ENCODE measurements at places on chromosomes 12 and 14. TPM values are rescaled to one million over a fixed set of nuclear protein-coding genes. Genes with fewer than 3 reads are reported as not detected.

GRCh38 chr14:45641541-45641940 lies 388.5 kb upstream of the MIS18BP1 start:
- DNase-seq = no peak

GRCh38 chr14:30333934-30334333 lies 225.0 kb upstream of the G2E3 start:
- DNase-seq = no peak

DNA sequence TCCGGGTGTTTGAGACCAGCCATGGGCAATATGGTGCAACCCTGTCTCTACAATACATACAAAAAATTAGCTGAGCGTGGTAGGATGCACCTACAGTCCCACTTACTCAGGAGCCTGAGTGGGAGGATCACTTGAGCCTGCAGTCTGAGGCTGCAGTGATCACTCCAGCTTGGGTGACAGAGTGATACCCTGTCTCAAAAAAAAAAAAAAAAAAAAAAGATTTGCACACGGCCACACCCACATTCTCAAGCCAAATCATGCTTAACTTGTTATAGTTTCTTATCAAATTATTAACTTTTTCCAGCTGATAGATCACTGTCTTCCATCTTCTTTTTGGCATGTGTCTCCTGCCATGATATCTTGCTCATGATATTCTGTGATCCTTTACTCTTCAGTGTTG lies 6.8 kb downstream of the DRAM1 start:
- DNase-seq = no peak

- no peak for DNase-seq
Measured at GRCh38 chr12:9124383-9125031, 8.8 kb upstream of the A2M start.

- DNase-seq = no peak
Measured at GRCh38 chr12:9944391-9944790, 12.2 kb upstream of the CLEC2A start.

DNA sequence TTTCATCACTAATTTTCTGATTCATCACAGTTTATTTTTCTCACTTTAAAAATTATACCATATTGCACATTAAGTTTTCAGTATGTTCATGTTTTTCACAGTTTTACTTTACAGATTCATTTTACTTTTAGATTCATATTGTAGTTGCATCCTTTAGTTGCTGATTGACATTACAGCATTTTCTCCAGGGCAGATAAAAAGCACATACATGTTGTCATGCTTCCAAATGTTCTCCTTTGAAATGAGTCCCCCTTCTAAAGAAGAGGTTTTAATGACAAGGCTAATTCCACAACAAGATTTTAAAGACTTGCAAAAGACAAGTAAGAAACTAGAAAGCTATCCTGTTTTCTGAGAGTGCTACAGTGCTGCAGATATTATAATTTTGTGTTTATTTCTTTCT lies 72.1 kb upstream of the RASSF8 start:
- DNase-seq = no peak

GRCh38 chr12:130698106-130698505 lies 18.0 kb downstream of the RIMBP2 start:
- no peak for DNase-seq

Gene RAB35
- total RNA-seq = 81.3 TPM

- no peak for DNase-seq
Measured at GRCh38 chr12:4566474-4566873, 4.5 kb downstream of the DYRK4 start.

- no peak for DNase-seq
Measured at GRCh38 chr12:5661811-5662210, 229.9 kb downstream of the NTF3 start.

Gene TAS2R19
- total RNA-seq = 1.8 TPM

DNA sequence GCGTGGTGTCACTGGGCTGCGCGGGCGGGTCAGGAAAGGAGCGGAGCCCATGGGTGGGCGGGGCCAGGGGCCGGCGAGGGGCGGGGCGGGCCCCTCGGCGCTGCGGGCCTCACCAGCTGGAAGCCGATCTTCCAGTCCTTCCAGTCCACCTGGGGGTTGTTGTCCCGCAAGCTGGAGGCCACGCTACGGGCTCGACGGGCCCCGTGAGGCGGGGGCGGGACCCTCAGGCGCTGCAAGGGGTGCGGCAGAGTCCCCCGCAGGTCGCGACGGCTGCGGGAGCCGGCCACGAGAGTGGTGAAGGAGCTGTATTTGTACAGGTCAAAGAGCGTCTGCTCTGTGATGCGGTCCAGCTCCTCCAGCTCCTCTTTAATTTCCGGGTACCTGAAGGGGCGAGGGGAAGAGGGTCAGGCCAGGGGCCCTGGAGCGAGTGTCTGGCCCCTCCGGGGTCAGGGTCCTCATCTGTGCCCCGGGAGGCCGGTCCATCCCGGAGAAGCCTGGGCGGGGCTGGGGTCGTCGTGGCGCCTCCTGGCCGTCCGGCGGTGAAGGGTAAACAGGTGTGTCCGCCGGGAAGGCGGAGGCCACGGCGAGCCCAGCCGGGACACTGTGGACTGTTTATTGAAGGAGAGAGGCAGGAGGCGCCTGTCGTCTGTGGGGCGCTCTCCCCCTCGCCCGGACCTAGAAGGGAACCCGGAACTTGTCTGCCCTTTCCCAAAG lies 11.9 kb downstream of the SCNN1A start:
- peak; percentile 75 for DNase-seq

Gene PRB2
- total RNA-seq = not detected
